ENCODE measurements at places on chromosomes 3 and 15.

DNA sequence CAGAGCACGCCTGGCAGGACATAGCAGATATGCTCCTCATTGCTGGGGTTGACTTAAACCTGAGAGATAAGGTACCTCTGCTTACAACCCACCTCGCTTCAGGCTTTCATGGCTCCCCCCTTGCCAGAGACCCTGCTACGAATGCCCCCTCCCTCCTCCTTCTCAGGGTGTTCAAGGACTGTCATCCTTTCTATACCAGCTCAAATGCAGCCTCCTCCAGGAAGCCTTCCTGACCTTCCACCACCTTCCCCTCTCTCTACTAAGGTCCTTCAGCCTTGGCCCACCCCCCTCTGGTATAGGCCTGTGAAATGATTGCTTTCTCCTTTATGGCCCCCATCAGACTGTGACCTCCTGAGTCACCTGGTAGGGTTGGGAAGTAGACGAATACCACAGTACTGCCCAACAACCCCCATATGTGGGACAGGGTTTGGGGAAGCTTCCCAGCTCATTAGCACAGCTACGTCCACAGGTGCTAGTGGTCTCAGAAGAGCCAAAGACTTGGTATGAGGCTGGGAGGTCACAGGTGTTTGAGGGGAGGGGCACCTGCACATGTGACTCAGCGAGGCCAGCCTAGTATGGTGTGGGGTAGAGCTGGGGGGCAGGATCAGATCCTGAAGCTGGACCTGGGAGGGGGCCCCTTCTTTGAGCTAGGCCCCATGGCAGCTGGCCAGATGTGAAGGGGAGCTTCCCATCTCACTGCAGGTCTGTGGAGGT, 32.0 kb downstream of the ANKDD1A start:
- DNase-seq, result no peak

DNA sequence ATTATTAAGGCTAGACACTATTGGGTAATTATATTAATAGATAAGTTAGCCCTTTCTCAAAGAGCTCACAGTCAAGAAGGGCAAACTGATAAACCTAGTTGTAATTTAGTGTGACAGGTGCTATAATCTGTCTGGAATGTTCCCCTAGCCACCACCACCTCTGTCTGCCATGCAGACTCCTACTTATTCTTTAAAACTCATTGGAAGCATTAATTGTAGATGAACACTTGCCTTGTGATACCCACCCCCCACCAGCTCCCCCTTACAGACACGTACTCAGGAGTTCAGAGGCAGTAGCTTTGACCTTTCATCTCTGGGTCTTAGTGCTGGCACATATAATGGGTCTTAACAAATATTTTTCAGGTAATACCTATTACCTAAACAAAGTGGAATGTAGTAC, 195.9 kb downstream of the TP63 start:
- no peak for DNase-seq

DNA sequence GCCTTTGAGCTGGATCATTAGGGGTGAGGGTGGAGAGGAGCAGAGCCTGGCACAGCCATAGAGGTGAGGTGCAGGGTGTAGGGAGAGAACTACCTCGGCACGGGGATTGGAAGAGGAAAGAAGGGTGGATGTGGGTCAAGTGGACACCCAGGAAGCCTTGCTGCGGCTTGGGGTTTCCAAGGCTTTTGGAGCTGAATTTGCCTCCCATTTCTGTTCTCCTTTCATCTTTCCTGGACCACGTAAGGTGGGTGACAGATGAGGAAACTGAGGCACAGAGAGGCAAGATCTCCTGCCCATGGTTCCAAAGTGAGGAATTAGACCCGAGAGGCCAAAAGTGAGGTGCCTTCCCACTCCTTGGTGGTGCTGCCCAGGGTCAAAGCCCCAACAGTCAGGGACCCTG, 35.4 kb upstream of the SFMBT1 start:
- DNase-seq, result no peak

GRCh38 chr15:70420948-70421482, 323.3 kb upstream of the TLE3 start:
- no peak for DNase-seq

GRCh38 chr3:57582474-57583168, 14.5 kb downstream of the ARF4 start:
- DNase-seq, result no peak

DNA sequence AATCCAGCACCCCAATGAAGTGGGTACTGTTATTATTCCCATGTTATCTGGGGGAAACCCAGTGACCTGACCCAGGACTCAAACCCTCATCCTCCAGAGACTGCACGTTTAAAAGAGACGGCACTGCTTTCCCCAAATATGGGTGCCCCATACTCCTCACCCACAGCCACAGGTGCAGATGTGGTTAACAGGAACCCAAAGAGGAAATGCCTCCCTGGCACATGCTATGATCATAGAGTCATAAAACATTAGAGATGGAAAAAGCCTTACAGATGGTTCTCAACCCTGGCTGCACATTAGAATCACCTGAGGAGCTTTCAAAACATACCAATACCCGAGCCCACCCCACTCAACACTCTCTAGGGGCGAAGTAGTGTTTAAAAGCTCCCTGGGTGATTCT, 111.5 kb downstream of the SEMA5B start:
- DNase-seq, result no peak

DNA sequence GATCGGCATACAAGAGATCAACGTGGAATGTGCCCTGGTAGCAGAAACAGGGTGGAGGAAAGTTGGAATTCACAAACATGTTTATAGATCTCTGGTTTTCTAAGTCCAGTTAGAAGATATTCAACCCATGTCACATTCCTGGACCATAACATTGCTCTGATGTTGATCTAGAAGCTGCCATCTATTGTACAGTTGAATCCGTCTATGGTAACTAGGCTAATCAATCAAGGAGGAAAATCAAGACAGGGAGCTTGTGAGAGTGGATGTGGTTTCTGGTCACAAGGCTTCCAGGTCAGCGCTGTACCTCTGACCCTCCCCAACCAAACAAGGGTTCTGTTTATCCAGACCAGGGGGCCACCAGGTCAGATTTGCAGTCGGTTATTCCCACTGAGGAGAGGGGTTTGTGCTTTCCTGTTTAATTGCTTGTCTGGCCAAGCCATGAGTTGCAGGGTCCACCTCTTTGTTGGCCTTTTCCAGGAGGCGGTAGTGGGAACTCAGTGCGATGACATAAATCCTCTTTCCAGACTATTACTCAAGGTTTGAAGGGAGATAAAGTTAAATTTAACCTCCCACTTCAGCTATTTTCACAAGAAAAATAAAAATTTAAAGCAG, 130.3 kb downstream of the SLCO3A1 start:
- no peak for DNase-seq

GRCh38 chr3:42055291-42055690, 35.9 kb upstream of the TRAK1 start:
- no peak for DNase-seq

DNA sequence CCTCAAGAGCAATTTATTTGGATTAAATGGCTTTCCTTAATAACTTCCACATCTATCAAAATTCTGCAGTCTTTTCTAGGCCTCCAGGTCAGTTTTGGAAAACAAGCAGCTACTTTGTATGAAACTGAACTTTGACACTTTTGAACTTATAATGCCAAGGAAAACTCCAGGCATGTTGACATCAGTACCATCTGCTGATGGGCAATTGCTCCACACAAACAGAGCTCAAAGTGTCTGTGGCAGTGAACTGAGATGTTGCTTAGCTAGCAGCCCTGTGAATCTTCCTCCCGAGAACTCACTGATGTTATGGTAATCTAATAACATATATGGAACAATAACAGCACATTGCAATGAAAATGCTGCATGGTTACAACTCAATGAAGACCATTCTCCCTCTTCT, 250.2 kb downstream of the THRB start:
- no peak for DNase-seq

DNA sequence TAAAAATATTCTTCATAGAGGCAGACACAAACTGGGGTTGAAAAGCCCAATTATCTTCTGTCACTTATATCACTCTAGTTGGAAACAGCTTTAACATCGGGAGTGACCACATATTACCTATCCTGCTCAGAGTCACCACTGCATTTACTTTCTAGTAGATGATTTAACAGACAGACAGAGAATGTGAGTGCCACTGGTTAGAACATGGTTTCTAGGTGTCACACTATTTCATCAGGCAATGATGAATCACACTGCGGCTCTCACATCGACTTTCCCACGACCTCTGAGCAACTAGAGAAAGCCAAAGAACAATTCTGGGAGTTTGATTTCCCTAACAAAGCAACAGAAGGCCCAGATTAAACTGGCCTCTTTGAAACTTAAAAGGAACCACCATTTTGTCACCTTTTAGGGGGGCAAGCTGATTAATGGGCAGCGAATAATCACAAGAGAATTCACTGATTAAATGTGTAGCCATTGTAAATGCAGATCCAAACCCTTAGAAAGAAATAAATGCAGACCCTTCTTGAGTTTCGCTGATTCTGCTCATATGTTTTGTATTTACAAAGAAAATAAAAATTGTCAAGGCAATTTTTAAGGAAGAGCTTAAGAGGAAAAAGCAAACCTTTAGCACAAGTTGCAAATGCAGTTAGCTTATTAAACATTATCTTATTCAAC, 112.6 kb upstream of the KBTBD8 start:
- DNase-seq, result no peak

DNA sequence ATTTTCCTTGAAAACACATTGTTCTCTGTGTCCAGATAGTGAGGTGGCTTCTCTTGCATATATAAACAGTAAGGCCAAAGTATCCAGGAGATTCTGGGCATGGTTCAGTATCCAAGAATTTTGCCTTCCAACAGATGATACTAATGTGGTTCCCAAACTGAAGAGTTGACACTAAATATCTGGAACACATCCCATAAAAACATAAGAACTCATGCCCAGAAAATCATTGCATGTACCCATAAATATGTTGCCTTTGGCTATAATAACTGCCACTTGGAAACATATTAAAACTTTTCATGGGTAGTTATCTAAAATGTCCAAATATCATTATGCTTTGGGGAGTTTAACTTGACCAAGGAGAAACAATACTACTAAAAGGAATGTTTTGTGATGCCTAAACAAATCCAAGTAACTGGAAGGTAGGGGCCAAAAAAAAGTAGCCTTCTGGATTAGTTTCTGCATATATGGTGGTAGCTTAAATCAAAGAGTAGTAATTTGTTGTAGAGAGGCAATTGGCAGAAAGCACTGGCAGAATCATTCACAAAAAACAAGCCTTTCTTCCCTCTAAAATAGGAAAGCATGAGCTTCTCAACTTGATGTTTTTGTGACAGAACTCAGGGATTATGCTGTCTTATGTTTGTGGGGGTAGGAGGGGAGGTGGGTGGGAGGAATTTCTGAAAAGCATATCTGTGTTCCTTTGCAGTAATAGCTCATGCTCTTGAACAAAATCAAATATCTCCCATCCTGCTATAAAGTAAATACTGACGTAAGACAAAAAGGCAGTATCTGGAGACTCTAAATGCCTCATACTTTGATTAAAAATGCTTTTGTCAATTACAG, 753.9 kb downstream of the TUSC7 start:
- DNase-seq, result no peak

DNA sequence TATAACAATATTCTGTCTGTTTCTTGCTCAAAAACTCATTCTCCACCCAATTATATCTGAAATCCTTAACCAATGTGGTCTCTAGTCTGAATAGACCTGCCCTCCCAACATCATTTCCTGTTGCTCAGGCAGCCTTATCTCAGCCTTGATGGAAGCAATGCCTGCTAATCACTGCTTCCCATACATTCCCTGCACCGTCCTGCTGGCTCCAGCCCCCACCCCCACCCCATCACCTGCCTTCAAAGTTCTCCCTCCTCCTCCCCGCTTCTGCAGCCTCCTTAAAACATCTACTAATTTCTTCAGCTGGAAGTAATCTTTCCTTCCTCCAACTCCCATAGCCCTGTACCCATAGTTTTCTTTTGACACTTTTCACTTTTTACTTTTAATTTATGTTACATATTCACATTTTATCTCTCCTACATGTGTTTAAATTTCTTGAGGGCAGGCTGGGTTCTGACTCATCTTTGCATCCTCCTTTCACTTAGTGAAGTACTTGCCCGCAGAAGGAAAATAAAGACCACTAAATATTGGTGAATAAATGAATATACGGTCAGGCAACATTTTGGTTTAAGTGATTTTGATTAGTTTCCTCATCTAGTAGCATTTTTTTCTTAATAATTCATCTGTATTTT, 98.2 kb downstream of the MEIS2 start:
- DNase-seq, result no peak

DNA sequence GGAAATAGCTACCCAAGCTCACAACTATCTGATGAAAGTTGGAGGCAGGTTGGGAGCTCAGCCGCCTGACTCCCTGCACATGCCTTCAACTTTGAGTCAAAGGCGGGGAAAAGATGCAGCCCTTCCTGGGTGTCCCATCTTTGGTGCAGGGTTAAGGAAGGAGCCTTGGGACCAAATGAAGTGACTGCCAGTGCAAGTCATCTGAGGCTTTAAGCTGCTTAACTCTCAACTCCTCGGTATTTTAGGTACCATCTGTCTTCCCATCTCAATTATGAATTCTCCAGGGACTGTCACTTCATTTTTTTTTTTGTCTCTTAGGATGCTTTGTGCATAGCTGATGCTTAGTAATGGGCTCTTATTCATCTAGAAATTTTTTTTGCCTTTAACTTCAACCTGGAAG, 408.8 kb upstream of the C2CD4B start:
- DNase-seq, result no peak

GRCh38 chr15:74179101-74179841, 5.8 kb downstream of the ISLR start:
- no peak for DNase-seq

- DNase-seq, result no peak
Measured at GRCh38 chr3:99319450-99319849, 318.9 kb upstream of the COL8A1 start.

DNA sequence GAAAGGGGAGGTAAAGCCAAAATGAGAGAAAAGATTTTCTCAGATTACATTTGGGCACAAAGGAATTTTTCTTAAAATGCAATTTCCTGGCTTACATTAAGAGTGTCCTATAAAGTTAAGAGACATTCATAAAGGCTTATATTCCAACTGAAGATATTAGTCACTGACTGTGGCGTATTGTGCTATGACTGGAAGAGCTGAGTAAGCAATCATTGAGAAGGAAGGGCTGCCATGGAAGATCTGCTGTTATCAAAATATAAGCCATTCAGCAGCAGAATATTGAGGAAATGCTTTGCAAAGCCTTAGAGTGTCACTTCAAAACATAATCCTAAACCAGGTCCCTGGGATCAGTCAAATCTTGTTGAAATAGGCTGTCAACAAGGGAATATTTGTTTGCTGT, 593.9 kb downstream of the TUSC7 start:
- DNase-seq, result no peak

- DNase-seq, result no peak
Measured at GRCh38 chr15:60118626-60119025, 114.5 kb downstream of the FOXB1 start.

DNA sequence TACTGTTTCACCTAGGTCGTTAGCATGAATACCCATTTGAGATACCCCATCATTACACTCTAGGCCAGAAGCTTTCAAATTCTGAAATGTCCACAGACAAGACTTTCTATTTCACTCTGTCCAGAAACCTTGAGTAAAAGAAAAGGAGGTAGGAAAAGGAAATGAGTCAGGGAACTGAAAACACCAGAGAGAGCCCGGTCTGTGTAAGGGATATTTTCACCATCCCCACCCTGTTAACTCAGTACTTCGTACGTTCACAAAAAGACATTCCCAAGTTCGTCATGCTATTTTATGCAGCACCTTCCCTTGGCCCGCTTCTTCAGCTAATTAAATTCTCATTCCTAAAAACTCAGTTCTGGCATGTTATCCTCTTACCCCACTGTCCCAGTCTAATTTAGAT, 89.4 kb upstream of the SOX2 start:
- DNase-seq, result no peak

GRCh38 chr15:60395276-60396011, 2.3 kb downstream of the ANXA2 start:
- DNase-seq, result no peak

- no peak for DNase-seq
Measured at GRCh38 chr3:55247666-55248065, 239.4 kb downstream of the WNT5A start.

- DNase-seq, result no peak
Measured at GRCh38 chr15:89808160-89808870, 6.3 kb downstream of the ANPEP start.

All from activated gamma-delta T cell treated with Interleukin-2 at 50 U/mL for 16 hours (primary cell).